ENCODE measurements at places on chromosomes 16 and 17.

DNA sequence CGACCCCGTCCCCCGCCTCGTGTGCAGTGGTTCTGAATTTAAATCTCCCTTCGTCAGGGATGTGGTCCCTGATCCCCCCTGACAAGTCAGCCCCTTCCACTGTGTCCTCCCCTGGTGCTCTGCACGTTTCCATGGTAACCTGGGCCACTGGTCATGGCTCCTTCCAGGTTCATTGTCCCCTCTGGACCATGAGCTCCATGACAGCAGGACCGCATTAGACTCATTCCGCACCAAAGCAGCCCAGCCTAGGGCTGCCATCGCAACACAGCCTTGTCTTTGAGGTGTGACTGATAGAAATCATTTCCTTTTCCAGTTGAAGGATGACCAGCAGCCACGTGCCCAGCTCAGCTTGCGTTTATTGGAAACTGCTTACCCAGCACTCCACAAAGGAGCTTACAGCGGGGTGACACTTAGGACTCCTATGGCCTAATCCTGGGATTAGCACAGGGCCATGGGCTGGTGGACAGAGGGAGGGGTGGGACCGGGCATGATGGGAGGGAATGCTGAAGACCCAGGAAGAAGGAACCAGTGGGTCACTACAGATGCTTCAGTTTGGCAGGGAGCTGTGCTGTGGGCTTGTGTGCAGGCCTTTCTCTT, 7.6 kb downstream of the RCVRN start:
- no peak for DNase-seq

GRCh38 chr16:19066988-19067348, 446 bp upstream of the COQ7 start:
- DNase-seq: no peak

- DNase-seq: no peak
Observed at GRCh38 chr17:50584749-50585148, 24.2 kb downstream of the CACNA1G start.

DNA sequence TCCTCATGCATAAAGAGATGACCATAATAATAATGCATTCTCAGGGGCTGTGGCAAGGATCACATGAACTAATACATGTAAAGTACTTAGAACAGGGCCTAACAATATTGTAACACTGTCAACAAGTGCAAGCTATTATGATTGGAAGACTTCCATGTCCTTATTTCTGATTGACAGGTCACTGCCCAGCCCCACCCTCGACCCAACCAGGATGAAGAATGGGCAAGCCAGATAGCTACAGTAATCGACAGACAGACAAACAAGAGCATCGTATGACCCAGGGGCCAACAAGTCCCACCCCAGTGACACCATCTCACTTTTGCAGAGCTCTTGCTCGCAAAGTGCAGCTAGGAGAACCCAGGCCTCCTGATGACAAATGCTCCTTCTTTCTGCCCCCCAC, 14.6 kb upstream of the MMP2 start:
- DNase-seq: no peak

DNA sequence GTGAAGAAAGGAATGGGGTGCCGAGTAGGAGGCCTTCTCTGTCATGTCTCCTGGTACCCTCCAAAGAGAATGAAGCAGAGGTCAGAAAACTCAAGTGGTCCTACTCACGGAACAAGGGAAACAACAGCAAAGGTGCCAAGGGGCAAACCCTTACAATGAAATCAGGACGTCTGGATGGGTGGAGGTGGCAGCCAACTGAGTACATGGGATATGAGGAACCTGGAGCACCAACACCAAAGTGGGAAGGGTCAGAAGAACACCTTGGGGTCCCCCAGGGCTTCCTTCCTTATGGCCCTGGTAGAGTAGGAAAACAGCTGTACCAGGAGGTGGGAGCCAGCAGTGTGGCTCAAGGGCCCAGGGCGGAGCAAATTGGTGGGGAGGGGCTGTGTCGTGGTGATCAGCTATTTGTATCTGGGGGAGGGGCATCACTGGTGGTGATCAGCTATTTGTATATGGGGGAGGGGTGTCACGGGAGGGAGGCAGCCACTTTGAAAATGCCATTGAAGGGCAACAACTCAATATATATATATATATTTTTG, 643 bp downstream of the HIGD1B start:
- DNase-seq: no peak

DNA sequence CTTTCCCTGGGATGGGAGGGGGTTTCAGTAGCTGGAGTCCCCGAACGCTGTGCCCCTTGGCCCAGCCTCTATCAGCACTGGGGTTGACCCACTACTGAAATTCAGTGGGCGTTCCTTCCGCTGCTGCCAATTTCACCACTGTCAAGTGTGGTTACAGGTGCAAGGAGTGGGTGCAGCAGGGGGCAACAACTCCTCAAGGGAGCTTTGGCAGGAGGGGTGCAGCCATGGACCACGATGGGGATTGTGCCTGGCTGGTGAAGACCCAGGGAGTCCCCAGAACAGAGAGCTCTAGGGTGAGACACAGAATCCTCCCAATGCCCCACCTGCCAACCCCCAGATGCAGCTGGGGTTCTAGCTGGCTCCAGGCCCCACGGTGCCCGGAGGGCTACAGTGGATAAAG, 123.5 kb upstream of the SDK2 start:
- DNase-seq: no peak

GRCh38 chr16:66678337-66678736, 18.2 kb downstream of the CMTM4 start:
- no peak for DNase-seq

GRCh38 chr16:11379420-11379819, 34.2 kb downstream of the RMI2 start:
- DNase-seq: no peak

DNA sequence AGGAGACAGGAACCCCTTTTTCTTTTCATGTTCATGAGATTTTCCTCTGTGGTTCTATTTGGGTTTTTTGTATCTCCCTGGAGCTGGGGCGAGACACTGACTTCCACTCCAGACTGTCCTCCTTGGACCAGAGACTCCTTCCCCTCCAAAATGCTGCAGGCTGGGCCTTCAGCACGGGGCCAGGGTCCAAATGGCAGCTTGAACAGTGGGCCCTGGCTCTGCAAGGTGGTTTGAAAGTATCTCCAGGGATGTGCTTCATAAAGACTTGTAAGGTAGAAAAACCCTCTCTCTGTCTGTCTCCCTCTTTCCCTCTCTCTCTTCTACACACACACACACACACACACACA, 236.1 kb downstream of the ZNF423 start:
- DNase-seq: no peak

DNA sequence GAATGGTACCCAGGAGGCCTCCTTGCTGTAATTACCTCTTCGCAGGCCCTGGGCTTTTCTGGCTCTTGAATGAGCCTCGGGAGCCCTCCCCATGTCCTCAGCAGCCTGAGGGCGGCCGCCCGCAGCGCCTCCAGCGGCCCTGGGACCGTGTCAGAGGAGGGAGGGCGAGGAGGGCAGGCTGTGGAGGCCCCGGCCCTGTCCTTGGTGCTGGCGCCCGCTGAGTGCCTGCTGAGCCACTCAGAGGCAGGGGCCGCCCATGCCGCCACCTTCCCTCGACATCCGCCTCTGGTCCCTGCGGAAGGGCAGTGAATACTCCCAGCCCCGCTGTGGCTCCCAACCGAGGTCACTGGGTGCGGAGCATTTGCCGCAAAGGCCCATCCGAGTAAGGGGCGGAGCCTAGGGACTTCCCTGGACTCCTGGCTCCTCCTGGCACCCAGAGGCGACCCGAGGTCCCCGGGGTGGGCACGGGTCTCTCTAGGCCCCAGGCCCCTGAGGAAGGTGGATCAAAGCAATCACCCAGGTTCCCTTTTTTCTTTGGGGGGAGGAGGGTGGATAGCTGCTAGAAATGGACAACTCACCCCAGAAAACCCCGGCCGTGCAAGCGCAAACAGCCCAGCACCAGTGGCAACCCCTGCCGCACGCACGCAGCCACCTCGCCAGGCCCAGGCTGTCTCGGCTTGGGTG, 2.8 kb downstream of the RBFOX3 start:
- DNase-seq: no peak

GRCh38 chr17:61783556-61784304, 79.6 kb downstream of the BRIP1 start:
- DNase-seq: no peak

GRCh38 chr17:306116-306515, 46.5 kb downstream of the RPH3AL start:
- no peak for DNase-seq

DNA sequence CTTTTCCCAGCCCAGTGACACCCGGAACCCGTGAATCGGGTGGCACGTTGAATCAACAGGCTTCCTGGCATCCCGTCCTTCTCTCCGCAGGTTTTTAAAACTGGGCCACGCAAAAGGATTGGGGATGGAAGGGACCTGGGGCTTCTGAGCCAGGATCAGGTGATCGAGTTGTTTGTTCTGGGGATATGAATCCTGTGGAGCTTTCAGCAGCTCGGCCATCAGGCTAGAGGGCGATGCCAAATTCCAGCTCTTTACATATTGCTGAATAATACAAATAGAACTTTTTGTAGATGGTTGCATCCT, 473 bp downstream of the SUPT6H start:
- no peak for DNase-seq

DNA sequence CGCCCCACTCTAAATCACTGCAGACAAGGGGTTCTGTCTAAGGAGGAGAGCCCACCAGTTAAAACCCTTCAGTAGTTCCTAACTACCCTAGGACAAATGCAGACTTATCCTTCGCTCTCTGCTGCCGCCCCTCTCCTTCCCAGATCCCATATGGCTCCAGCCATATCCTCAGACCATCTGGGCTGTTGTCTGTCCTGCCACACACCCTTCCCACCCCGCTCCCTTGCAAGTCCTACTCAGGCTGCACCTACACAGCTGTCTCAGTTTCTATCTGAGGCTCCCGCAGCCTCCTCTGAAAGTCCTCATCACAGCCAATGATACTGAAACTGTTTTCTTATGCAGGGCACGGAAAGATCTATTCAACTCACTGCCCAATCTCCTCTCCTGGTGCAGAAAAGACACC, 720 bp upstream of the BCKDK start:
- DNase-seq: no peak

DNA sequence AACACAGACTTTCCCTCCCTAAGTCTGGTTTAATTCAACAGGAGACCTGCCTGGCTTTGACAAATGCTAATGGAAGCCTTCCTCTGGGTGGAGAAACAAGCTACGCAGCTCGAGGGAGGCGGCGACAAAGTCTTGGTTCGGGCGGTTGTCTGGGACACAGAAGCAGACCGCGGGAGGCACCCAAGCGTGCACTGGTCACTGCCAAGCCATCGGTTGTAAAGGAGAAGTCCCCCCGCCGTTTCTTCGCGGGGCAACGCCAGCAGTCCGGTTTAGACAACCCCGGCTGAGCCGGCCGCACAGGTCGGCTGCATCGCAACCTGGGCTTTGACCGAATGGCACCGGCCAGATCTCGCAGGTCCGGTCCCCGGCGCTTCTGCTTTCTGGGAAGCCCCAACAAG, 586 bp downstream of the GLYR1 start:
- DNase-seq: no peak

GRCh38 chr17:48576479-48577309, 1.5 kb downstream of the HOXB4 start:
- DNase-seq: no peak

DNA sequence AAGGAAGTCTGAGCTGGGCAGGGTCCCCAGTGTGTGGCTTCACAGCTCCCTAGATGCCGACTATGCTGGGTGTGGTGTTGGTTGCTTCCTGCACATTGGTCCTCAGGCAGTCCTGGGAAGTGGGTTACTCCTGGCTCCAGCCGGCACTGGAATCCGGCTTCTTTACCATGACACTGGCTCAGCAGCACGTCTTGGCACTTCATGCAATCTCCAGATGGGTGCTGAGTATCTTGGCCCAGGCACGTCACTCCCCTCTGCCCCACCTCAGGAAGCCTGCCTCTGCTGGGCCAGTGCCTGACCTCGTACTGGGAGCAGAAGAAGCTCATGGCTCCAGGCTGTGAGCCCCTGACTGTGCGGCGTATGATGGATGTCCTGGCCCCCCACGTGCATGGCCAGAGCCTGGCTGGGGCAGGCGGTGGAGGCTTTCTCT, 24.5 kb downstream of the FCSK start:
- no peak for DNase-seq

- no peak for DNase-seq
Observed at GRCh38 chr16:68113765-68114240, 28.6 kb downstream of the NFATC3 start.

- no peak for DNase-seq
Observed at GRCh38 chr16:31420037-31420436, 8.1 kb downstream of the COX6A2 start.

DNA sequence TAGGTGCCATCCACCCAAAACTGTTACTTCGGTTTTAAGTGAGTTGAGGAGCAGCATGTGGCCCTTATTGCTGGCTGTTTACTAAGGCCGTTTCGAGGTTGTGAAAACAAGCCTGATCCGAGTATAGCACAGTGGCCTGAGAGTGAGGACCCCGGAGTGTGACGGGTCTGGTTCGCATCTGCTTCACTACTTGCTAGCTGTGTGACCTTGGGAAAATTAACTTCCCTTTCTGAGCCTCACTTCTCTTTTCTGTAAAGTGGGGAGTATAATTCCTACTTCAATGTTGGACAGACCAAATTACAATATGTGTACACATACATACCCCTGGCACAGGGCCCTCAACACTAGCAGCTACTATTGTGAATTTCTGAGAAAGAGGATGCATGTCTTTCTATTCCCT, 11.7 kb upstream of the HEATR6 start:
- DNase-seq: no peak
